ENCODE measurements at places on chromosomes 11 and 22.

- DNase-seq, result no peak
These were observed 14.4 kb upstream of the PVALB start for GRCh38 chr22:36831206-36831605.

- no peak for DNase-seq
These were observed 563 bp upstream of the ENDOD1 start for GRCh38 chr11:95088946-95089619.

DNA sequence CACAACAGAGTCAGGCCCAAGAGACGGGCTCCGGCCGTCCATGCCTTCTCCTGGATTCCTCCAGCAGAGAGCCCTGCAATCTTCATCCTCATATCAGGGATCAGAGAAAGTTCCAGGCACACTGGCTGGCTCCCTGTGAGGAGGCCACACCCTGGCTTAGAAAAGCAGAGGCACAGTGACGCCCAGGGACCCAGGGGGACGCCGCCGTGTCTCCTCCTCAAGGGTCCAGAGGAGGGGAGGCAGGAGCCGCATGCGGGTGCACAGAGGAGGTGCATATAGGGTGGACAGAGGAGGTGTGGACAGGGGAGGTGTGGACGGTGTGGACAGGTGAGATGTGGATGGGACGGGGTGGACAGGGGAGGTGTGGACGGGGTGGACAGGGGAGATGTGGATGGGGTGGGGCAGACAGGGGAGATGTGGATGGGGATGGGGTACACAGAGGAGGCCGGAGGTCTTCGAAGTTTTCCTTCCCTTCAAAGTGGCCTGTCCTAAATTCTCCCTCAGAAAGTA is 1521.9 kb downstream of the BRD1 start:
- no peak for DNase-seq

GRCh38 chr11:43282607-43283440 is 29.0 kb upstream of the API5 start:
- DNase-seq, result peak; percentile 30

DNA sequence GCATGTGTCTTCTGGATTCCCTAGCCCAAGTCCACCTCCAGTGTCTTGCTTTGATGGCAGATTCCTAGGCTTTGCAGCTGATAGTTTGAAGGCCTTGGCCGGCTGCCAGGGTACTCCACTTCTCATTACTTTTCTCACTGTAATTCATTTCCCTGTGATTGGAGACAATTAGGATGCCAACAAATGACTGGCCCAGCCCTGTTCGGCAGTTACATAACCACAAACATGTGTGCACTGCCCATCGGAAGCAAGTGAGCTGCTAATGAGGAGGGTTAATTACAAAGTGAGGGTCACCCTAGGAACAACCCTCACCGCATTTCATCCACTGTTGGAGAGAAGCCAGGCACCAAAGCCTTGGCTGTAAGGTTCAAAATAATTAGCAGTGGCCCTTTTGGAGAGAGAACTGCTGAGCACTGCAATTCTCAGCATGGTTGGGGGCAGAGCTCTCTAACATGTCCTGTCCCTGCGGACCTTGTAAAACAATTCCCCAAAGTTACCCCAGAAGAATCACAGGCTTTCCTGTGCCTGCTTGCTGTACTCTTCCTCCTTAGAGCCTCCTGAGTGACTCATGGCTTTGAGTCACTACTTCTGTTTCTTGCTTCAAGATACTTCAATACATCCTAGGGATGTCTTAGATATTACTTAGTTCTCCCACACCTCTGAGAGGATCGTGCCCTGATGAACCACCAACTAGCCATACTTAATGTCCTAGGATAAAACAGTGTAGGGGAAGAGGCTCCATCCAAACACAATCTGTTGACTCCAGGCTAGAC is 109.7 kb upstream of the GALNT18 start:
- no peak for DNase-seq

GRCh38 chr22:31179345-31179744 is 19.4 kb downstream of the RNF185 start:
- no peak for DNase-seq

- DNase-seq, result no peak
These were observed 69.1 kb downstream of the CTTN start for GRCh38 chr11:70467201-70468085.

DNA sequence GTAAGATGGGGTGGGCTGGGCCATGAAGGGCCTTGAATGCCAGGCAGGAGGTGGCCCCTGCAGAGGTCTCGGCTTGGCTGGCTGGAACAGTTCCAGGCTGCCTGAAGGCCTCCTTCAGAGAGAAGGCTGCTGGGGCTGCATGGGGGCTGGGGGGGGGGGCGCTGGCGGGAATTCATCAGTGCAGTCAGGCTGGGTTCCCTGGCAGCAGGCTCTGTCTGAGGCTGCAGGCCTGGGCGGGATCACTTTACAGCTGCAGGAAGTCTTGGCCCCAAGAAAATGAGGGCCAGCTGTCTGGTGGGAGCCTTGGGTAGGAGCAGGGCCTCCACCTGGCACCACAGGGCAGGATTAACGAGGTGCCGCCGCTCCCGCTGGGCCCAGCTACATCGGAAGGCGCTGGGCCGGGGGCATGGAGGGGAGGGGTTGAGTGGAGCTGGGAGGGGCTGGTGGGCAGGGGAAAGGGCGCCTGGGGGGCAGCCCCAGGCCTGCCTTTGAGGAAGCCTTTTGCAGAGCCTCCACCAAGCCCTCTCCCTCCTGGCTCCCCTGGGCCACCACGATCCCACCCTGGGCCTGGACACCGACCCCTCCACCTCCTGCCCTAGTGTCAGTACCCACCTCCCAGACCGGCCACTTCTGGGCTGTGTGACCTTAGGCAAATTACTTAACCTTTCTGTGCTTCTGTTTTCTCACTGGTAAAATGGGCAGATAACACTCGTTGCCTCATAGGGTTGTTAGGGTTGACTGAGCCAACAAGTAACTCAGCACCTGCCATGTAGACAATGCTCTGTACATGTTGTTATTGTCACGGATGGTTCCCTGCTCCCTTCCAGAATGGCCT is 31.0 kb upstream of the HMOX1 start:
- no peak for DNase-seq

GRCh38 chr11:22169833-22170232 is 23.1 kb upstream of the ANO5 start:
- no peak for DNase-seq

DNA sequence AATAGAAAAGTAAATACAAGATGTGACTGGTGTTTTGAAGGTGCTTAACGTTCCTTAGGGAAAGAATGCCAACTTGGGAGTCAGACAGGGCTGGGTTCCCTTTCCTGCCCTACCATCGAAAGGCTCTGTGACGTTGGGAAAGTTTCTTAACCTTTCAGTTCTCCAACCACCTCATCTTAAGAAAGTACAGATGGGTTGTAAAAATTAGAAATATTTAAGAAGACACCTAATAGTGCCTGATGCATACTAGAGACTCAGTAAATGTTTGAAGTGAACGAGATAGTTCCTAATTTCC is 1.1 kb downstream of the GTPBP1 start:
- no peak for DNase-seq

DNA sequence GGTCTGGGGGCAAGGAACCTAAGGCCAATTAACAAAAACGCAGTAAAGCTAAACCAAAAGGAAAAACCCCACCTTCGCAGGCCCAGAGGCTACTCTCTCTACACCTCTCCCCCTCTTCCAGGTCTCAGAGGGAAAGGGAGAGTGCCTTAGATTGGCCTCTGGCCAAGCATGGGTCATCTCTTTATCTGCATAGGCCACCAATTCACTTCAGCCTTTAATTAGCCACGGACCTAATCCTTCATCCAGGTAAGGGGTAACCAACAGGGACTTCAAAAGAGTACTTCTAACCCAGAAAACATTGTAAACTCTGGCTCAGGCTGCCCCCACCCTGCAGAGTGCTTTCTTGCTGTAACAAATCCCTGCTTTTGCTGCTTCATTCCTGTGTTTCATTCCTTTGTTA is 9.4 kb downstream of the VSTM5 start:
- no peak for DNase-seq

DNA sequence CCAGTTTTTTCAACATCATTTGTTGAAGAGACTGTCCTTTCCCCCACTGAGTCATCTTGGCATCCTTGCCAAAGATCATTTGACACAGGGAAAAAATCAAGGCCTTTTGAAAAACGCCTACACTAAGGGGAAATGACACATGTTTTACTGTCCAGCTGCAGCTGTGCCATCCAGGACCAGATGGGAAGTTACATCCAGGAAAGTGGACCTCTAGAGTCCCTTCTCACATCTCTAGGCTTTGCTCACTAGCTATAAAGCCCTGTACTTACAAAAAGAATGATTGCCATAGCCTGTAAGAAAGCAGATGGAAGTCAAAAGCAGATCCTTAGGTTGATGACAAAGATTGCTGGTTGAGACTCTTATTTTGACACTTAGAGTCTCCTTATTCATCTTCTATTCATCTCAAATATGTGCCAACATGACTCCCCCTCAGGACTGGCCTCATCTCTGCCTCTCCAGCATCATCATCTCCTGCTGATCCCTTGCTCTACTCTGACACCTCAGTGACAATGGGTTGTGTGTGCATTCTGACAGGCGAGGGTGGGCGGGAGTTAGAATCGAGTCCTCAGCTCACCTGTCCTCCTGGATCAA is 22.8 kb downstream of the OSBP2 start:
- no peak for DNase-seq

DNA sequence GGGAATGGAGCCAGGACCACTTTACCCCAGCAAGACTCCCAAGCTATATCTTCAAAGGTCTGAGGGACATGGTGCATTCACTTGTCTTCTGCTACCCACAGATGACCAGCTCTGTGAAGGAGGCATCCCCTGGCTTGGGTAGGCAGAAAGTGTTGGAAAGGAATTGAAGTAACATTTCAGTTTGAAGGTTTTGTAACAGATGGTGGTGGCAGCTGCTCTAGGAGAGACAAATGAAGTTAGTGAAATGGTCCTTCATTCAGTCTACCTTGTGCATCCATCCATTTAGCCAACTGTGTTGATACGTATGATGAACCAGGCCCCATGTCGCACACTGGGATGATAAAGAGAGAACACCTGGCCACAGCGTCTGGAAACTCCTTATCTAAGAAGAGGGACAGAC is 140.5 kb downstream of the COMMD9 start:
- no peak for DNase-seq

DNA sequence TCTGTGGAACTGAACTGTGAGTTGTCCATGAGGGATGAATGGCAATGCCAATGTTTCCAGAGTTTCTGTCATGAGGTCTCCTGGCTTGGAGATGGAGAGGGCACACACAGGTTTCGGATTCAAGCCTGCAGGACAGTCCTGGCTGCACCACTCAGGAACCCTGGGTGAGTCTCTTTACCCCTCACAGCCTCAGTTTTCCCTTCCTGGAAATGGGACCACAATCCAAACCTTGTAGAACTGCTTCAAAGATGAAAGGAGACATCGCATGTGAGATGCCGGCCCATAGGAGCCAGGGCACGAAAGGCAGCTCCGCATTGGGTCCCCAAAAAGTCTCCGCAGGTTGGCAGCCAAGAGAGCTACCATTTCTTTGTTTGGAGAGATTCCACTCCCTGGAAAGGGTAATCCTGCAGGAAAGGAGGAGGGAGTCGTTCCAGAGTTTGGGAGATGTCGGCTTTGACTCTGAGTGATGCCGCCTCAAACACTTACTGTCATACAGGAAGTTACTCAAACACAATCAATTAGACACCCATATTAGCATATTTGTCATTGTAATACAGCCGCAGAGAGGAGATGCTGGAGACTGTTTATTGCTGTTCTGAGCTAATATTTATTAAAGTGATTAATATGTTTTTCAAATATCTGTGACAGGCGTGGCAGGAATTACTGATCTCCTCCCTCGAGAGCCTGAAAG is 318.3 kb downstream of the MN1 start:
- no peak for DNase-seq

DNA sequence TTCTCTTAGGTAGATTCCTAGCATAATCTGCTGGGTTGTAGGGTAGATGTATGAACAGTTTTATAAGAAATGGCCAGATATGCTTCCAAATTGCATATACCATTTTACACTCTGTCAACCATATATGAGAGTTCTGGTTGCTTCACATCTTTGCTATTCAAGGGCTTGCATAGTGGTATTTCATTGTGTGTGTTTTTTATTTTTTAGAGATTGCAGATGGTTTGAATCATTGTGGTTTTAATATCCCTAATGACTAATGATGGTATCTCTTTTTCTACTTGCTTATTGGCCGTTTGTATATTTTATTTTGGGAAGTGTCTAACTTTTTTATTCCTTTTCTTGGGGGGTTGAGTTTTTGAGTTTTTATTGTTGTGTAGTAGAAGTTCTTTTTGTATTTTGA is 26.9 kb downstream of the RNF214 start:
- DNase-seq, result no peak

DNA sequence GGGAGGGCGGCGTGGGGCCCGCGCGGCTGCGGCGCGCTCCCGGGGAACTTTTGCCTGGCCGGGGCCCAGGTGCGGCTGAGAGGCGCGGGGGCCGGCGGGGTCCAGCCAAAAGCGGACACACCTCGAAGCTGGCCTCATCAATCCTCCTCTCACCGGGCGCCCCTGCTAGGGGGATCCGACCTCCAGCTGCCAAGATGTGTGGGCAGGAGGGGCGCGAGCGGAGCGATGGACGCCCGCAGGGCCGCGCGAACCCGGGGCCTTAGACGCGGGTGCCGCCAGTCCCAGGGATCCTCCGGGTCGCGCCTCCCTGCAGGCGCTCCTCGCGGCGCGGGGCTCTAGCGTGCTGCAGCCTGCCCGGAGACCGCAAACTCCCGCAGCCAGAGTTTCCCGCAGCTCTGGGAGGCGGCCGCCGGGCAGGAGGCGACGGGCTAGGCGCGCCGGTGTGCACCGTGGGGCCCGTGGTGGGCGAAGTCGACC is 785 bp downstream of the IGSF9B start:
- DNase-seq, result no peak

- no peak for DNase-seq
These were observed 1.1 kb downstream of the GRIA4 start for GRCh38 chr11:105610871-105611571.

GRCh38 chr11:62147545-62147944 is 23.7 kb downstream of the INCENP start:
- no peak for DNase-seq

GRCh38 chr11:88194990-88195389 is 19.7 kb upstream of the RAB38 start:
- DNase-seq, result no peak

- no peak for DNase-seq
These were observed 1.9 kb upstream of the MMP1 start for GRCh38 chr11:102799681-102800340.

GRCh38 chr22:48824712-48825651 is 1002.7 kb downstream of the BRD1 start:
- DNase-seq, result no peak

GRCh38 chr22:30021881-30022619 is 58.2 kb upstream of the HORMAD2 start:
- DNase-seq, result no peak
